ENCODE measurements at places on chromosomes 7 and 10.

GRCh38 chr10:7407368-7408290 lies 3.2 kb downstream of the SFMBT2 start:
- peak; percentile 25 for DNase-seq

- DNase-seq: no peak
Observed at GRCh38 chr7:35379481-35379880, 125.6 kb upstream of the TBX20 start.

DNA sequence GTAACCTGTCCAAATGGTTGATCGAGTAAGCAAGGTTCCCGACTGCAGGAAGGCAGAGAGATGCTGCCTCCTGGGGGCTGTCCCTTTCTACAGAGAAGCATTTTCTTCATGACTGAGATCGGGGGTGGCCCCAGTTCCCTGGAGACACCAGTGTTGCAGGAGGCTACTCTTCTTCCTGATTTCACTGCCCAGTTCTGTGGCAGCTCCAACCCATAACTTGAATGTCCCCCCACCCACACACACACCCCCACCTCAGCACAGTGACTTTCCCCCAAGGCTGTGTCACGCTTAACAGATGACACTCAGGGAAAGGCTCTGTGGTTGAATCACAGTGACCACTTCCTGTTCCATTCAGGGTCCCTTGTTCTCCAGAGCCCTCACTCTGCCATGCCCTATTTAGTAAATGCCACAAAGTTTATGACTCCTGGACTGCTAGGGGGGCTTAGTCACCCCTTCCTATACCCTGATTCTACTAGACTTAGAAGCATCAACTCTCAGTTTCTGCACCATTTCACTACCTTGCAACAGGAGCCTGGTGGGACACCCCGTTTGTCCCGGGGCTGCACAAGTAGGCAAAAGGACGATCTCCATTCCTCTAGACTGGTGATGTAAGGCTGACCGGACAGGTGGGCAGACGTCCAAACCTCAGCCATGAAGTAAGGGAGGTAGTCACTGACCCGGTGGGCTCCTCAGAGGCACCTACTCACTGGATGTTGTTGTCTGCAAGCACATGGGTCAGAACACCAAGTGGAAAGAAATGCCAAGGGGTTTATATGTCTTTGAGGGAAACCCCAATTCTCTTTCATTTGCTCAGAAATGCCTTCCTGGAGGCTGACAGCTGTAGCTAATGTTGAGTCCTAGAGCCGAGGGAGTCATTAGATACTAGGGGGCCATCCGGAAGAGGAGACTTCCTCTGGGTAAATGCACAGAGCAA lies 31.3 kb upstream of the SMC3 start:
- no peak for DNase-seq

DNA sequence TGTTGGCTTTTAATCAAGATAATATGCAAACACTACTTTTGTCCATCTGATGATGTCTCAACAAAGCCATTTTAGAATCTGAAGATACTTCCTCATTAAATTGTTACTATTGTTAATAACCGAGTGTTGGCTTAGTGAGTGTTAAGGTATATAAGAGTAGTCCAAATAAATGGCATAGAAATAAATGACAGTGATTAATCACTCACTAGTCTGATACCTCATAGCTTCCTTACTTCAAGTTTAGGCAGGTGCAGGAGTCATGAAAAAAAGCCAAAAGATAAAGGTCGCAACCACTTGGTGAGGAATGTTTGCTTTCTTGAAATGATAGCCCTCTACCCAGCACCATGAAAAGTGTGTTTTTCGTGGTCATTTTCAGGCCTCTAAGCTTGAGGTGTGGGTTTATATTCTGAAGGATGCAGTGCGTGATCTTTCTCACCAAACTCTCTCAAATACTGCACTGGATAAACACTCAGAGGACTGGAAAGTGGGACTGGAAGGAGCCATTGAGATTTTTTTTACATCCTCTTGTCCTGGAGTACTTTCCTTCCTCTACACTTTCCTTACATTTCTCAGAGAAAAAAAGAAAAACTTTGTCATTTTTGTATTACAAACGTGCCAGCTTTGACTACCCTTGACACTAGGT lies 138.1 kb downstream of the KIAA1217 start:
- no peak for DNase-seq

GRCh38 chr7:1532456-1533254 lies 2.2 kb downstream of the MAFK start:
- peak; percentile 84 for DNase-seq

GRCh38 chr7:158409120-158409519 lies 178.5 kb downstream of the PTPRN2 start:
- no peak for DNase-seq

DNA sequence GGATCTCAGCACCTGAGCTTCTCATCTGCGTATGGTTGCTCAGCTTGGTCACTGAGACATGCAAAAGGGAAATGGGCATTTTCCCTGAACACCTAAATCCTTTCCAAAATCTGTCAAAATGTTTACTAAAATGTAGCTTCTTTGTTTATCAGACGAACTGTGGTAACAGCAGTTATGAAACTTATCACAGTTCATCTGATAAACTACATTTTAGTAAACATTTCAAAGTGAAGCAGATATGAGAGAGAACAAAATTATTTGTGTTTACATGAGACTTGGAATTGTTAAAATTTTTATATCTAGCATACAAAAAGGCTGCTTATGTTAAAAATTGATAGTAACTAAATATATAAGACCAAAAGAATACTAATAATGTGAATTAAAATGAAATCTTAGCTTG lies 573.4 kb upstream of the C7orf33 start:
- no peak for DNase-seq

GRCh38 chr7:65722361-65722792 lies 150.5 kb upstream of the VKORC1L1 start:
- DNase-seq: no peak

- DNase-seq: no peak
Observed at GRCh38 chr10:77208684-77209256, 428.8 kb downstream of the KCNMA1 start.

GRCh38 chr7:120990468-120991118 lies 2.1 kb downstream of the CPED1 start:
- no peak for DNase-seq

GRCh38 chr7:75945297-75946168 lies 30.6 kb downstream of the POR start:
- DNase-seq: peak; percentile 74

DNA sequence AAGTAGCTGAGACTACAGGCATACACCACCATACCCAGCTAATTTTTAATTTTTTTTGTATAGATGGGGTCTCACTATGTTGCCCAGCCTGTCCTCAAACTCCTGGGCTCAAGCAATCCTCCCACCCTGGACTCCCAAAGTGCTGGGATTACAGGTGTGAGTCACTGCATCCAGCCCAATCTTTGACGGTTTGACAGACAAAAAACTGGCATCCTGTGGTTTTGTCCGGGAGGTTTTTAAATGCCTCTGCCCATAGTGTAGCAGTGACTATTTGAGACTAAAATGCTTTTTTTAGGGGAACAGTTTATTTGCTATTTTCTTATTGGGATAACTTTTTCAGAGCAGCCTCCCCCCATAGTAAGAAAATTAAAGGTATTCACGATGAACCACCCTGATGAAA lies 523.7 kb upstream of the GALNT17 start:
- no peak for DNase-seq

DNA sequence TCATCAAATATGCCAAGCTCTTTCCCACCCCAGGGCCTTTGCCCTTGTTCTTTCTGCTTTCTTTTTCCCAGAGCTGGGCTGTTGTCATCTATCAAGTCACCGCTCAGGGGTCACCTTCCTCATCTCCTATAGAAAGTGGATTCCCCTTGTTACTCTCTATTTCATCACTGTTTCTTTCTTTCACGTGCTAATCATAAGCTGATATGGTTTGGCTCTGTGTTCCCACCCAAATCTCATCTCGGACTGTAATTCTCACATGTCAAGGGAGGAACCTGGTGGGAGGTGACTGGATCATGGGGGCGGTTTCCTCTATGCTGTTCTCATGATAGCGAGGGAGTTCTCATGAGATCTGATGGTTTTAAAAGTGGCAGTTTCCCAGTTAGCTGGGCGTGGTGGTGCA lies 17.0 kb upstream of the TIAL1 start:
- no peak for DNase-seq

DNA sequence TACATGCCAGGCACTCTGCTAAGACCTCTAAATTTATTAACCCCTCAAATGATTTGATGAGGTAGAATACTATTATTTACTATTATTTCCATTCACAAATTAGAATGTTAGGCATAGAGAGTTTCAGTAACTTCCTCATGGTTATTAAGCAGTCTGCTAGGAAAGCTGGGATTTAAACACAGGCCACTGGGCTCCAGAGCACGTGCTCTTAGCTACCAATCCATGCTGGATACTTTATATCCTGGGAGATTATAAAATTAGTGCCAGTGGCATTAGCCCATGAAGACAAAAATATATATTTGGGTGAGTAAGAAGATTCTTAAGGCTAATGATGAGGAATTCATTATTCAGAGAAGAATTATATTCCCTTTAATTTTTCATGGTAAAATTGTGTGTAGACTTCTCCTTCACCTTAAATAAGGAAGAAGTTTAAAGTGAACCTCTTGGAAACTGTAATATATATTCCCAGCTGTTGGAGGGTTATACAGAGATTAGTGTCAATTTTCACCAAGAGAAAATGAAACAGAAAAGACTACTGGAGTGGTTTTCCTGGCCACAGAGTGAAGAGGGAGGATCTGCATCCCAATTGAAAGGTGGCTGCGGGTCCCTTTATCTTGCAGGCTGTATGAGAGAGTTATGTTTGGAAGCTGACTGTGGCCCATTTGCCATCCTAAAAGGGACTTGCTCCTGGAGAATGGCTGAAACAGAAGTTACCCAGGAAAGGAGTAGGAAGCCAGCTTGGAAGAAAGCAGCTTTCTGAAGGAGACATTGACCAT lies 334.3 kb upstream of the TEX47 start:
- no peak for DNase-seq

Measured in GF-D8 (cell line).